Substantia nigra (tissue), 51 donors: ENCODE measurements at places on chromosomes 2 and 18.

GRCh38 chr2:173521450-173522192 lies 166.9 kb downstream of the CDCA7 start:
- no peak for DNase-seq

GRCh38 chr2:136034629-136035028 lies 49.2 kb upstream of the DARS1 start:
- no peak for DNase-seq

- no peak for DNase-seq
Measured at GRCh38 chr2:65363879-65364666, 68.3 kb downstream of the SPRED2 start.

DNA sequence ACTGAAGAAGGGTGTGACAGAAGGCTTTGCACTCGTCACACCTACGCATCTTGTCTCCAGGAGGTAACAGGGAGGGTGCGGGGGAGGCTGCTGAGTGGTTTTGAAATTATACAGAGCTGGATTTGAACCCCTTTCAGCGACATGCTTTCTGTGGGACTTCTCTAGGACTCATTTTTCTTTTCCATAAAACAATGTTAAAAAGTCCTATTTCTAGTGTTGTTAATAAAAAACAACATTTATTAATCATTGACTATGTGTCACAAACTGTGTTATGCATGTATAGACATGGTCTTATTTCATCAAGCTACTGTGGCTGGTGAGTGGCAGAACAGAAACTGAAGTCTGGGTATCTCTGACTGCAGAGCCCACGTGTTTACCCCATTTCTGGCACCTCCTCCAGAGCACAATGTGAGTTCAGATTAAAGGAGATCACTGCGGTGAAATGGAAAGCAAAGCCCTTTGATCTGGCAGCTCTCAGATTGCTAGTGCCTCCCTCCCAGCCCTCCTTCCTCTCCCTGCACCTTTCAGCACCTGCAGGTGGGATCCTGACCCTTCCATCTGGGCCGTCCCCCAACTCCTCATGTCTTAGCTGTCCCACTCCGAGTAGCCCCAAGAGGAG lies 315.5 kb upstream of the MYT1L start:
- no peak for DNase-seq

GRCh38 chr2:227161947-227162346 lies 2.1 kb downstream of the COL4A4 start:
- DNase-seq = no peak

- DNase-seq = no peak
Measured at GRCh38 chr18:26082475-26082874, 7.9 kb downstream of the SS18 start.

GRCh38 chr2:193783681-193784080 lies 1588.9 kb upstream of the TMEFF2 start:
- DNase-seq = no peak

DNA sequence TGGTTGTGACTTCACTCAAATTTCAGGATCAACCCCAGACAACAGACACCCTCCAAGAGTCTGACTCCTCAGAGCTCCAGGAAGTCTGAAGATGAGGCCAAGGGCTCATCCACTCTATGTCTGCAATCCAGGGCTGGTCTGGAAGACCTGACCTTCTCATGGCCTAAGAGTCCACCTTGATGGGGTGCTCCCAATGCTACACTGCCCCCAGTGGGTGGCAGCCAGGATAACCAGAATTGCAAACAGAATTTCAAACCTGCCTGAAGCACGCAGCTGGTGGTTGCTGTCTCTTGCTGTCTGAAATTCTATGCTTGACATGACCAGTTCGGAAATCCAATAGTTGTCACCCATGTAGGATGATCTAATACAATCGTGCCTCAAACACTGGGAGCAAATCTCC lies 96.0 kb downstream of the UXS1 start:
- no peak for DNase-seq

DNA sequence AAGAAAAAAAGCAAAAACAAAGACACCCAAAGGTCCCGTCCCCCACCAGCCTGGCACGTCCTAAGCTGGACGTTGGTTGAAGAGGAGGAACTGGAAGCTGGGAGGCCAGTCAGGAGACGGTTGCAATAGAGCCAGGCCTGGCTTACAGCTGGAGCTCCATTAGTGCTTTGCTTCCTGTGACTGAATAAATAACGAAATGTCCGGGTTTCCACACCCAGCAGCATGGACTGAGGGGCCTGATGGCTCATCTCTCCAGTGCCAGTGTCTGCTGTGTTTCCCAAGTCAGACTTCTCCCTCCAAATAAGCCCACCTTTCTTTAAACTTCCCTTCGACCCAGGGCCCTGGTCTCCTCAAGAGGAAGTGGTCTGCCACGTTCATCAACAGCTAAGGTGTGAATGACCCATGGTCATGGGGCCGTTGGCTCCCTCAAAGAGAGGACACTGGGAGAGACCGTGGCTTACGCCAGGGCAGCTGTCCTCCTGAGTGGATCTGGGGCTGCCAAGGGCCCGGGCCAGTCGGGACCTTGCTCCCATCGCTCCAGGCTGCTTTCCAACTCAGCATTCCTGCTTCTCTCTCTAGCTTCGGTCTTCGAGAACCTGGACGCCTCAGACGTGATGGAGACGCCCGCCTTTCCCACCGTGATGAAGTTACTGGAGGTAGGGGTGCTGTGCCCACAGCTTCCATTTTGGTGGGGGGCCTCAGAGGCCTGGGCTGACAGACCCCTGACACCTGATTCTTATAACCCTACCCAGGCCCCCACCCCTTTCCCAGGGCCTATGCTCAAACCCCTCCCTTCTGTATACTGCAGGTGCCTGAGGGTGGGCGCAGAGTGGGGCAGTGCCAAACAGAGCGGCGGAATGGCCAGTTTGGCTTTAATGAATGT lies 44.9 kb downstream of the MYO7B start:
- DNase-seq = no peak

GRCh38 chr2:219828127-219828526 lies 200.7 kb downstream of the SLC4A3 start:
- DNase-seq = no peak

GRCh38 chr2:68472796-68473414 lies 5.5 kb downstream of the APLF start:
- no peak for DNase-seq

DNA sequence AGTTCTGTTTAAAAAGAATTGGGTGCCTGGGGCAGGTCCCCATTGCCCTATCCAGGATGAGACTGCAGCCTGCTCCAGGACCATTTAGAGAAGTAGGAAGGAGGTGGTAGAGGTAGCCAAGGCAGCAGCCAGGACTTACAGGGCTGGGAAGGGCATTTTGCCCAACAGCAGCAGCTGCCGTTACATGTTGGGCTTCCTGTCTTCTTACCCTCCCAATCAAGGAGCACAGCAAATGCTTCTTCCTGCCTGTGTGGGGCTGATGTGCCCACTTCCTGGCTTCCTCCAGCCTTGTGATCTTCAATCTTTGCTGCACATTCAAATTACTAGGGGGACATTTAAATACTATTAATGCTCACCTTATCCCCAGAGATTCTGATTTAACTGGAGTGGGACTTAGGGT lies 112.0 kb downstream of the QPCT start:
- no peak for DNase-seq

- DNase-seq = no peak
Measured at GRCh38 chr2:96953611-96953978, 32.8 kb downstream of the FAM178B start.

DNA sequence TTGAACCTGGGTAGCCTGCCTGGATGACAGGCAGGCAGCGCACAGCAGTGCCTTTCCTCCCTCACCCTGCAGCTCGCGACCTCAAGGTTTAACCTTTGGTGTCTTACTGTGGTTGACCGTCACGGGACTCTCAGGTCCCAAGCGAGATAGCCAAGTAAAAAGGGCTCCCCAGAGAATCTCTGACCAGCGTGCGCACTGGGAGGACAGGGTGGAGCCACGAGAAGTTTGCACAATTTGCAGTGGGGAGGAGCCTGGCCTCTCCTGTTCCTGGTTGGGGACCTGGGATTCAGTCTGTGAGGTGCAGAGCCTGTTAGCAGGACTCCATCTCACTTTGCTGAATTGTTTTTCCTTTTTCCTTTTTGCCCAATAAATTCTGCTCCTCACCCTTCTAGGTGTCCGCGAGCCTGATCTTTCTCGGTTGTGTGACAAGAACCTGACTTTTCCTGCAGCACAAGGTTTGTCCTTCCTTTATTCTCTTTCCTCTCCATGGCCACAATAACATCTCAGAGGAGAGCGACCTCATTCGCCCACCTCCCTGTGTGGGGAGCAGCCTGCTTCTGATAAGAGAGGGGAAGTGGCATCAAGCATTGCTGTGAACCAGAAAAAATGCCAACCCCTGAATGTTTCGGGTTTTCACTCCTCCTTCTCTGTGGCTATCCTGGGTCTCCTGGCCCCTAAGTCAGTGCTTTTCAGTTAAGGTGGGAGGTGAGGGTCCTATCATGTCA lies 36.2 kb downstream of the POU3F3 start:
- DNase-seq = no peak

GRCh38 chr2:160584972-160585494 lies 91.4 kb upstream of the RBMS1 start:
- no peak for DNase-seq
